NCI-H1105 treated with DMSO at 0.1 percent for 48 hours (cell line): ENCODE measurements at places on chromosomes 12 and 14.

DNA sequence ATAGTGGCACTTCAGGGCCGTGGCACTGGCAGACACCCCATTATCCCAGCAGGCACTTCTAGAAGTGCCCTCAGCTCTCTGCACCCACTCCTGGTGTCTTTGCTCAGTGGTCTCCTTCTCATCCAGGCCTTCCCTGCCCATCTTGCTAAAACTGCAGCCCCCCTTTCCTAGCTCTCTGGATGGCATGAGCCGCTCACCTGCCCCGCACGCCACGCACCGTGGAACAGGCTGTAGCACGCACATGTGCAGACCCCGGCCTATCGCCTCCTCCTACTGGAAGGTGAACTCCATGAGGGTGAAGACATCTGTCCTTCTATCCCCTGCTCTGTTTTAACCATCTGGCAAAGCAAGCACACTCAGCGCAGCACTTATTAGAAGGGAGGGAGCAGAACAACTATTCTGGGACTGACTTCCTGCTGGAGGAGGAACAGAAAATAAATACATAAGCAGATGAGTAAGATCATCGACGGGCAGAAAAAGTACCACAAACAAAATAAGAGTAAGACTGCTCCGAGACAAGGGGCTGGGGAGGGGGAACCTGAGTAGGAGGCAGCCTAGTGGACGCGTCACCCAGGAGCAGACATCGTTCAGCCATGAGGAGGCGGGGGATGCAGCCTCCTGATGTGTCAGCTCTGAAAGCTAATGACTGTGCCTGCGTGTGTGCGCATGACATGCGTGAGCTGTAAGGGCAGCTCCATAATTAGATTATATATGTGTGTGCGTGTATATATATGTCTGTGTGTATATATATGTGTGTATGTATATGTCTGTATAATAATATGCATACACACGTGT is 7.8 kb upstream of the FZD10 start:
- DNase-seq, result no peak

- DNase-seq, result peak; percentile 23
Observed at GRCh38 chr12:49367381-49368239, at the start of gene SPATS2. SPATS2 (plus strand) TSS chr12:49367462; CDS start chr12:49461013, 93,551 bp downstream.

GRCh38 chr14:52363961-52364360 is 49.8 kb downstream of the PTGER2 start:
- DNase-seq, result no peak

- DNase-seq, result no peak
Observed at GRCh38 chr12:110134691-110135411, 10.7 kb downstream of the IFT81 start.

- DNase-seq, result no peak
Observed at GRCh38 chr12:124191966-124192365, 102.9 kb upstream of the RFLNA start.

DNA sequence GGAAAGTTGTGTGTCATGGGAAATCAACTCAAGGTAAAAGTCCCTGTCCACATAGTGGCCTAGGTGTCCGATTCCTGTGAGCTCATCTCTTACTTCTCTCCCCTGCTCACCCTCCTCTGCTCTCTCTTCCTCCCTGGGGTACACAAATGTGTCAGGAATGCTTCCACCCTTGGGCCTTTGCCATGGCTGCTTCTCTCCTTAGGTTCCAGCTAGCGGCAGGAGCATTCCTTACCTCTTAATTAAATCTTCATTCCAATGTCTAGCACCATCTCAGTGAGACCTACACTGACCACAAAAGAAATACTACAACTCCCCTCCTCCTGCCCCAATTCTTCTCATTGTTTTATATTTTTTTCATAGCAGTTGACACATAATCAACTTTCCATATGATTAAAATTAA is 298.6 kb downstream of the PDZRN4 start:
- no peak for DNase-seq

DNA sequence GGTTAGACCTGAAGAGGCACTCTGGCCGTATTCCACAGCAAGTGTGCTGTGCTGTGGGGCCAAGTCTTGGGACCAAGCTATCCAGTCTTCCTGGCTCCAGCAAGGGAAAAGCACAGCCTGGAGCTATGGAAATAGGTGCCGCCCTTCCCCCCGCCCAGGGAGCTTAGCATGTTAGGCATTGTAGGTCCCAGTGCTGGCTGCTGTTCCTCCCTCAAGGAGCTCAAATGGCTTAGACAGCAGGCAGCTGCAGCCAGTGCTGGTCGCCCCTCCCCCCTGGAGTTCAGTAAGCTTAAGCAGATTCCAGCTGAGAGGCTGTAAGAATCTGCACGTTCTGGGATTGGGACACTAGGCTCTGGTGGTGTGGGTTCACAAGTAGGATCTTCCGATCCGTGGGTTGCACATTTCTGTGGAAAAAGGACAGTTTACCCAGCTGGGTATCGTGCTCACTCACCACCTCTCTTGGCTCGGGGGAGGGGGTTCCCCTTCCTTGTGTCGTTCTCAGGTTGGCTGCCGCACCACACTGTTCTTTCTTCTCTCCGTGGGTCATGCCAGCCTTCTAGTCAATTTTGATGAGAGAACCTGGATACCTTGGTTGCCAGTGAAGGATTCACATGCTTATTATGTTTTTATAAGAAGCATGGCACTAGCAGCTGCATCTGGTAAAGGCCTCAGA is 127.3 kb downstream of the CNTN1 start:
- peak; percentile 53 for DNase-seq

DNA sequence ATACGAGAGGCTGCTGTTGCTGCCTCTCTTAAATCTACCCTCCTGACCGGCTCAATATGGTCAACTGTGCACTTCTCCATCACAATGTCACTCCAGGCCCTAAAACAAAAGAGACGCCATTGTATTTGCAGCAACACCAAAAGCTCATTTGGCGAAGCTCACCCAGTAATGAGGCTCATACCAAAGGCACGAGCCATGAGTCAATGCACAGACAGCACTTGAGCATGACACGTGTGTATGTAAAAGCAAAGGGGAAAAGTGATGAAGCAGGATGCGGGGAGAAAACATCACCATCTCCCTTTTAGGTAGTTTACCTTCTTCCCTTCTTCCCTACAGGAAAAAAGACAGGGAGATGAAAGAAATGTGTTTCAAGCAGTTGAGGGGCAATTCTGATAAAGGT is 150.3 kb downstream of the FOXN3 start:
- no peak for DNase-seq

GRCh38 chr12:56336361-56337167 is 2.1 kb upstream of the IL23A start:
- DNase-seq, result no peak

DNA sequence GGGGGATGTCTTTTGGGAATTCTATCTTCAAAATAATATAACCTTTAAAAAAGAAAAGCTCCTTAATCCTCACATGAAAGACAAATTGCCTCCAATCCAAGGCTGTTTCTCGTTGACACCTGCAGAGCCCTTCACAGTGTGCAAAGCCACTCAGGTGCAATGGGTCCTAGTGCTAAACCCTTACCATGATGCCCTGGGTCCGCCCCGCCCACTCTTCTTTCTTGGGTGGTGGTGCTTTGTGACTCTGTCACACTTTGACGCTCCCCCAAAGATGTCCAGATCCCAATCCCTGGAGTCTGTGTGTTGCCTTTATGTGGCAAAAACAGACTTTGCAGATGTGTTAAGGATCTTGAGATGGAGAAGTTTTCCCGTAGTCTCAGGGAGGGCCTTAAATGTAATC is 29.7 kb downstream of the CLMN start:
- DNase-seq, result no peak

GRCh38 chr12:7656121-7656520 is 9.6 kb downstream of the APOBEC1 start:
- DNase-seq, result no peak

- DNase-seq, result peak; percentile 98
Observed at GRCh38 chr12:124523071-124523470, 44.3 kb downstream of the NCOR2 start.

- DNase-seq, result peak; percentile 57
Observed at GRCh38 chr14:71514941-71515919, 417.0 kb upstream of the RGS6 start.

DNA sequence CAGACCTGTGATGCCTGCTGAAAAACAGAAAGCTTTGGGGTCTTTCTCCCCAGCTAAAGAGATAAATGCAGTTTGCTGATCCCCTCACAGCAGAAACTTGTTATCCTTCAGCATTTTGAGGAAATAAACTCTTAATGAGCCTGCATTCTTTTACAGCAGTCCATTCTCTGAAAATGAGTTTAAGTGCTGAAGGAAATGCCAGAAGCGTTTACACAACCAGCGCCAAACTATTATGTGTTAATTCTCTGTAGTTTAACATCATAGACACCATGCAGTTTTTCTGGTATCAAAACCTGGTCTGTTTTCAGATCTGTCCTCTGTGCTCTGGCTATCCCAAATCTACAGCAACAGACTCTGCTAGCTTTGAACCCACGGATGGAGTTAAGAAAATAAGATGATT is 291.3 kb downstream of the NPAS3 start:
- DNase-seq, result no peak

- DNase-seq, result no peak
Observed at GRCh38 chr14:104782086-104782807, 13.3 kb downstream of the AKT1 start.

- no peak for DNase-seq
Observed at GRCh38 chr14:67332468-67332867, 27.1 kb downstream of the ATP6V1D start.

GRCh38 chr12:79378496-79378895 is 312.3 kb downstream of the PAWR start:
- no peak for DNase-seq

DNA sequence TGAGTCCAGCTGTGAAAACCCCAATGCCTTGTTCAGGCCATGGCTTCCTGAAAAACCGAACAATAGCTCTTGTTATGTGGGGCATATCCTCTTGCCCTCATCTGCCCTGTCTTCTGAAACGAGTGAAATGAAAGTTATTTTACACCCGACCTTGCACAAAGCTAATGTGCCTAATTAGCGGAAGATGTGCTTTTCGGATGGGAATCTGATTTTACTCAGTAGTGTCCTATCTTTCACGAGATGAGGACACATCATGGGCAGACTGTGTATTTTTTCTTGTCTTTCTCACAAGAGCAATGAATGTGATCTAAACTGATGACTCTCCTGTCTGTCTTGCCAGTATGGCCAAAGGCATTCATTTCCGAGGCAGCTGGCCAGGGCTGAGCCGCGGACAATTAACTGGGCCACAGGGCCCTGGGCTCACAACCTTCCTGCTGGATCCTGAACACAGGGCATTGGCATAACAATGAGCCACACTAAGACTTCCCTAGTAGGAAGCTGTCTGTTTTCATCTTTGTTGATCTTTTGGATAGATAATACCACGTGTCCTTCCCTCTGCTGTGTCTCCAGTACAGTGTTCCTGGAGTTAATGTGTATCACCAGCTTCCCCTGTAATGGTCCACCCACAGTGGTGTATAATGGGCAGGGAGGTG is 86.0 kb upstream of the HIF1A start:
- DNase-seq, result peak; percentile 80

GRCh38 chr12:30806989-30807694 is 52.4 kb upstream of the CAPRIN2 start:
- DNase-seq, result peak; percentile 83

- DNase-seq, result no peak
Observed at GRCh38 chr12:11524446-11524845, 125.0 kb upstream of the ETV6 start.

GRCh38 chr12:47772738-47773061 is 338 bp upstream of the SLC48A1 start:
- DNase-seq, result no peak

DNA sequence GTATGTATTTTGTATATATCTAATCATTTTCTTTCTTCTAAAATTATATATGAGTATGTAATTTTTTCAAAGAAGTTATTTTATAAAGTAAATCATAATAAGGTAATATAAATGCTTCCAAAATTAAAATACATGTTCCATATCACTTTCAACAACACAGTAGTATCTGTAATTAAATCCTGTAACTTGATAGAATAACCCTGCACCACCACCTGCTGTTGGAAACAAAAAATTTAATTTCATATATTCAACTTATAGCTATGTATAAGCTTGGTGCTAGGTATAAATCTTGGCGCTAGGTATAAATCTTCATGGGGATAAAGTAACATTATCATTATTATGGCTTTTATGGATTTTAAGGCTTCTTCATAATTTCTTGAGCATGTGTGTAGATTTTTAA is 149.7 kb upstream of the DCN start:
- peak; percentile 32 for DNase-seq

- DNase-seq, result no peak
Observed at GRCh38 chr12:108802101-108802961, 55.1 kb downstream of the SSH1 start.

GRCh38 chr12:102427543-102427941 is 52.8 kb downstream of the IGF1 start:
- DNase-seq, result no peak

DNA sequence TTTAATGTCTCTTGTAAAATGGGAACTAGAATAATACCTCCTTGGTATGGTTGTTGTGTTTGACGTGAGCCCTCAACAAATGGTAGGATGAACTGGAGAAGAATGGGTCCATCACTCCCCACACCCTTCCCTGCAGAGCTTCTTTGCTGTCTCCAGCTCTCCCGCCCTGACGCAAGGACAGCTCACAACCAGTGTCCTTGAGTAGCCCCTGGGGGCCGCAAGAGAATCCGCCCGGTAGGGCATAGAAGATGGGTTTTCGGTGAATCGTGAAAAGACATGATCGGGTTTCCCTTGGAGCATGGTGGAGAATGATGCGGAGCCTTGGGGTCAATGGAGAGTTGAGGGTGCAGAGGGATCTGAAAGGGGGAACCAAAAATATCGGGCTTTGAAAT is 6.1 kb upstream of the PAX9 start:
- no peak for DNase-seq

DNA sequence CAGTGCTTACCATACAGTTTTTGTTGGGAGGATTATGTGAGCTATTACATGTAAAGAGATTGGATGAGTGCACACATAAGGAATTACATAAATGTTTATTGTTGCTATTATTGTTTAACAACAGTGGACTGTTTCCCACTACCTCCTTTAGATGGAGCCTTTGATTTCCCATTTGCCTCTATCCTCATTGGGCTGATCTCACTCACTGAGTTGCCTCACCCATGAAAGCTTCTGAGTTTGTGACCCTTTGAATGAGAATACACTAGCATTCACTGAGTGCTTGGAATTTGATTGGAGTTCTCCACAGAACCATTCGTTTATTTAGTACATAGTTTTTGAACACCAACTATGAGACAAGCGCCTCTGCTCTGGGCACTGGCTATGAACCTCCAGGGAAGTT is 121.0 kb downstream of the HELB start:
- DNase-seq, result no peak

DNA sequence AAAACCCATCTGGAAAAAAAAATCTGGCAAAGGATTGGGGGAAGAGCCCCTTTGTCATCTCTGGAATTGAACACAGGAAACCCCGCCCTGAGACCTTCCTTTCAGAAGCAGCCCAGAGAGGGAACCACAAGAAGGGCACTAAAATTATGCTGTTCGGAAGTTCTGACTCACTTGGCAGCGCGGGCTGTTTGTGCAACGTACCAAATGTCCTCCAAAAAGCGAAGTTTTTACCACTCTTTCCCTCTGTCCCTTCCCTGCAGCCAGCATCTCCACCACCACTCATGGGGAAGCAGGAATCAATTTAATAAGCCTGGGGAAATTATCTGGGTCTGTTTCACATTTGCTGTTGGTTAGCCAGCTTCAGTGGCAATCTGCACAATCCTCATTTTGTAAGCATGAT is 3.2 kb upstream of the SYNE3 start:
- no peak for DNase-seq
